Activated naive CD4-positive, alpha-beta T cell (primary cell): ENCODE measurements at places on chromosomes 1 and 21.

DNA sequence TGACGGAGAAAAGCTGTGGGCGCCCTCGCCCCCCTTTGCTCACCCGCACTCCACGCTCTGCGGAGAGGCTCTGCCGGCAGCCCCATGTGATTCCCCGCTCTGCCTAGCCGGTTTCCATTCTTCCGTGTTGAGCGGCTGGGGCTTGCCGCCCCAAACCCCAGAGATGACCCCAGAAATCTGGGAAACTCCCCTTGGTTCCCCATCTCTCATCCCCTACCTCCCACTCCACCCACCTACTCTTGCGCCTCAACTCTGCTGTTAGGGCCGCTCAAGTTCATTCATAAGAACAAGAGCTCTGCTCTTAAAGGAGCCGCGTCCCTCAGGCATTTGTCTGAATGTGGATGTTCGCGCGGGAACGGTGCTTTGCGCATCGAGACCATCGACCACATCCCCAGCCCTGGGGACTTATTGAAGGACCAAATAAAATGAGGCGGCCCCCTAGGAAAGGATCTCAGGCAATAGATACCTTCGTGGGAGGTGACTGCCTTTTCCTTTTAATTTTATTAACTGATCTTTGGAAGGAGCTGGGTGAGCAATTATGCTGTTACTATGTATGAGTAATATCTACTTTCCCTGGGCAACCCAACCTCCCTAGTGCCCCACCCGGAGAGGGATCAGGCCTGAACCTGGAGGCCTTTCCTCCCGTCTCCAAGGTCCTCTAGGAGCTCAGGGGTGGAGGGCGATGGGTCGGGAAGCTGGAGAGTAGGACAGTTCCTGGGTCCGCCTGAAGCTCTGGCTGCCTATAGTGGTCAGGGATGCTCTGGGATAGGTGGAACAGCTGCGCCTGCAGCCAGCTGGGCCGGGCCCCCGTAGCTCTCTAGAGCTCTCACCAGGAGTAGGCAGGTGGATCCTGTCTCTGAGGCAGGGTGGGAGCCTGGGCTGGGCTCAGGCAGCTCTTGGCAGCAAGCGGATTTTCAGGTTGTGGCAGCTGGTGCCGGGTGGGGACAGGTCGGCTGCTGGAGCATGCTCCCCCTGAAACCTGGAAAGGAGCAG is 898 bp downstream of the MFSD2A start:
- DNase-seq, result no peak

- DNase-seq, result no peak
Measured at GRCh38 chr1:37951041-37951782, 4.4 kb upstream of the INPP5B start.

DNA sequence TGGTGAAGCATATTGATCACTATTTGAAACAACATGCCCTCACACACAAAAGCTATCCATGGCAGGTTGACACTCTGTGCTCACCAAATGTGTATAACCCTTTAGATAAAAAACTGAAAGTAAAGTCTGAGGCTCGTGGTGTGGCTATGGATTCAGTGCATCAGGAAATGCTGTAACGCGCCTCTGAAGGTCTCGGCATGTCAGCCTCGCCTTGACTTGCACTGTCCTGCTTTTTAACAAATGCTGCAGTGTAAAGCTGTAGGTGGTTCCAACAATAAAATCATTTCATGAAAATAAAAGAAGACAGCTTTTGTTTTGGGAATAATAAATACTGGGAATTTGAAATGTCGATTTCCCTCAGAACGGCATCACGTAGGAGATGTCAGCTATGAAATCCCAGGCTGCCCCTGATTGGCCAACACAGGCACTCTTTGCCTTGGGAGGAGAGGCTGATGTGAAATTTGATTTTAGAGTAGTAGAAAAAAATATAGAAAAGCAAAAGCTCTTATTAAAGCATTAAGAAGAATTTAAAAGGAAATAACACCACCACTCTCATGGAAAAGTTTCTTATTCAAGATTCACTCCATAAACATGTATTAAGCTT is 168.2 kb downstream of the DSCAM start:
- no peak for DNase-seq

- no peak for DNase-seq
Measured at GRCh38 chr1:63874278-63874880, 100.6 kb downstream of the ROR1 start.

GRCh38 chr1:183941001-183941400 is 96.5 kb downstream of the COLGALT2 start:
- DNase-seq, result no peak

DNA sequence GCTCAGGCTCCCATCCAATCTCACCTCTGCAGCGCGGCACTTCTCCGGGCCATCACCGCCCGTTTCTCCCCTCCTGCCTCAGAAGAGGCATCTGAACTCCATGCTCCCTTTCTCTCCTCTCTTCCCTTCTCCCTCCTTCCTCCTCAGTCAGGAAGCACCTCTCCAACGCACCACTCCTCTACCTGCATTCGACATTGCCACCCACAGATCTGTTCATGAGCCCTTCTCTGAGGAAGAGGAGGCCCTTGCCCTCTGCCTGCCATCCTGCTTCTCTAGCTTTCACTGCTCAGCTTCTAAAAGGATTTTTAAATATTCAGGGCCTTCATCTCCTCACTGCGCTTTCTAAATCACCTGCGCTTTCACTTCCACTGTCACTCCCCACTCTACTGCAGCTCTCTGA is 120.0 kb downstream of the KIAA0319L start:
- no peak for DNase-seq

DNA sequence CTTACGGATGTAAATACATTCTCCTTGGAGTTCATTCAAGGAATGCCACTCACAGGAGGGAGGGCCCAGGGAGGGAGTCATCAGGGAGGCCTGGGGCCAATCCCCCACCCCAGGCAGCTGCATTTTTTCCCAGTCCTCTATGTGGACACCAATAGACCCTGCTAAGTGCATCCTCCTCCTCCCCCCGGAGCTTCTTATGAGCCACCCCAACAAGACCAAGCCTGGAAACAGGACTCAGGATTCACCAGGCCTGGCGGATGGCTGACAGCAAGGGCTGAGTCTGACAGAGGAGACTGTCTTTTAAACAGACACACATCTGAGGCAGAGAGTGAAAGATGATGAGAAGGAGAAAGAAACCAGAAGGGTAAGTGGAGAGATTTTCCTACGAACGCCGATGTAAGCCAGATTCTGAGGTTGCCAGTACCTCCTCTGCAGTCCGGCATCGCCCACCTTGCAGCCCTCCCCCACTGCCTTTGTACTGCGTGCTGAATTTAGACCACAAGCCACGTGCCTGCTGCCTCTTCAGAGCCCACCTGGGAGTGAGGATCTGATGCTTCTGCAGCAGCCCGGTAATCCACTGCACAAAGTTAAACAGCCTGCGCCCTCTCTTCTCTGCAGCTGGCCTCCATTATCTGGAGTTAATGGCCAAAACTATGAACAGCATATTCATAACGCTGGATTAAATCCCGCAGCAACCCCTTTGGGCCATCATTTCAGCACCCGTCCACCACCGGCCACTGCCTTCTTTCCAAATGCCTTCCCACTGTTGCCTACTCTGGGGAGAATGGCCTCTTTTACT is 17.6 kb upstream of the SFPQ start:
- no peak for DNase-seq

DNA sequence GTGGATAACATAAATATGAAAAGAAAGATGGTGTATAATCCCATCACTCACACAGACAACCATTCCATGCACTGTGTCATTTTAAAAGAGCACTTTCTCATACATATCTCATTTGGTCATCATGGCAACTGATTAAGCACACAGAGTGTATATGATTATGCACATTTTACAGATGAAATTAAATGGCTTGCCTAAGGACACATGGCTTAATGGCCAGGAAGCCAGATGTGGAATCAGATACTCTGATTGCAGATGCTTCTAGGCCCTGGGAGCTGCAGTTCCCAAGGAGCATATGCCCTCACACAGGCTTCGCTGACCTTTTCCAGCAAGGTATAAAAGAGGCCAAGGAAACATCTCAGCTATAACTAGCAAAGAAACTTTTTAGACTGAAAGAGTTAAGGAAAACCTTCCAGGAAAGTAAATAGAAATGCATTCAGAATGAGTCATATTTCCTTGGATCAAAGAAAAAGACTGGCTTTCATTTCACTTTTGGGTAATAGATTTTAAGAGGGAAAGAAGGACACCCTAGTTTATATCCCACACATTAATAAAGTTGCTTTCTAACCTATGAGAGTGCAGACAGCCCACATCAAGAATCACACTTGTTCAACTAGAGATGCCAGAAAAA is 19.6 kb upstream of the FAM89A start:
- DNase-seq, result no peak

GRCh38 chr1:41790351-41790750 is 128.4 kb downstream of the HIVEP3 start:
- DNase-seq, result no peak

- DNase-seq, result no peak
Measured at GRCh38 chr1:179820226-179820970, 57.2 kb downstream of the TOR1AIP2 start.

DNA sequence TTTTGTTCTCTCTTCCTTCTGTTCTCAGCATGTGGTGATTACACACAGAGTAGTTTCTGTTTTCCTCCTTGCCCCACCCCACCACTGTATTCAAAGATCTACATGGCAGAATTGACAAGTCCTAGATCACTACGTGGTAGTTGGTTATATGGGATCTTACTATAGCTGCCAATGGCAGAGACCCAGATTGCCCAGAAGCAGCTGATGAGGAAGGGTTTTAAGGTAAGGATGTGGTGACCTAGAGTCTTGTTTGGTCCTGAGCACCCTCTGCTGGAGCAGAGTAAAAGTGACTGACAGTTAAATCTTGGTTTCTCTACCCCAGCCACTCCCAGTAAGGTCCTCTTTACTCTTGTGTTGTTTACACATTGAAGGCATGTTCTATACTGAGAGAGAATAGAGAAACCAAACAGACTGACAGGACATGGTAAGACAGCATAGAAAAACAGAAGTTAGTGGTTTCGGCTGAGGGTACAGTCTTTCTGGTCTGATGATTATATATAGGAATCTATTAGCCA is 22.8 kb upstream of the STRIP1 start:
- no peak for DNase-seq

DNA sequence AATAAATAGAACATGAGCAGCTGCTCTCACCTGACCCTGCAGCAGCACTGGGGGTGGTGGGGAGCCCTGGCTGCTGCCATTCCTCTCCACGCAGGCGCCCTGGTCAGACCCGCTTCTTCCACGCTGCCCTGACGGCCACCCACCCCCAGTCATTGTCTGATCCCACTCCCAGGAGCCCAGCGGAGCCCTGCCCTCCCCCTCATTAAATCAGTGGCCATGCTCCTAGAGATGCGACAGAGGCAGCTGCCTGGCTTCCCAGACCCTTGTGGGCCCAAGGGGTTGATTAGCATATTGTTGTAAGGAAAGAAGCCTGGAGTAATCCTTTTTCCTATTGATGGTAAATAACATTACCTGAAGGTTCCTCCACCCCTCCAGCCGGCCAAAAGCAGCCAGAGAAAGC is 301.5 kb downstream of the RRAGC start:
- DNase-seq, result no peak

DNA sequence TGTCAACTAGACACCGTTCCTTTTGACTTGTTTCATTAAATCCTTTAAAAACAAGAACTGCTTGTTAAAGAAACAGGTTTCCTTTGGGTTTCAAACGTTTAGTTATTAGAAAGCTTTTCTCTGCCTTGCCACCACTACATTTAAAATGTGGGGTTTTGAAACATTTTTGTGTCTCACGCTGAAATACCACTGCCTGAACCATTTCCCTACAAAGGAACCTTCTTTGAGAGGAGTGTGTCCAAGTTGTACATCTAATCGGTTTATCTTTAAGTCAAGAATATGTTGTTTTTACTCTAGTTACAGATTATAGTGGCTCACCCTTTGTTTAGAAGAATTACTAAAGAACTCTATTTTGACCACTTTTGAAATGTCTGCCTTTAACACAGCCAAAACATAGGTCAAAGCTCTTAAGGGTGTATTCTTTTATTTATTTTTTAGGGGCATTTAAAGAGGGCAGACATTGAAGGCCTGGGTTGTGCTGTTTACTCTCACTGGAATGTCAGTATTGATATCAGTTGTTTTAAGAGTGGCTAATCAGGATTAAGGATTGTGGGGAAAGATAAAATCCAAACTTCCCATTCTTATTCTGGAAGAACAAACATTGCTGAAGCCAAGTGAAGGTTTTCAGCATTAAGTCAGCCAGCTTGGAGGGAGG is 143.4 kb downstream of the GALNT2 start:
- DNase-seq, result no peak

DNA sequence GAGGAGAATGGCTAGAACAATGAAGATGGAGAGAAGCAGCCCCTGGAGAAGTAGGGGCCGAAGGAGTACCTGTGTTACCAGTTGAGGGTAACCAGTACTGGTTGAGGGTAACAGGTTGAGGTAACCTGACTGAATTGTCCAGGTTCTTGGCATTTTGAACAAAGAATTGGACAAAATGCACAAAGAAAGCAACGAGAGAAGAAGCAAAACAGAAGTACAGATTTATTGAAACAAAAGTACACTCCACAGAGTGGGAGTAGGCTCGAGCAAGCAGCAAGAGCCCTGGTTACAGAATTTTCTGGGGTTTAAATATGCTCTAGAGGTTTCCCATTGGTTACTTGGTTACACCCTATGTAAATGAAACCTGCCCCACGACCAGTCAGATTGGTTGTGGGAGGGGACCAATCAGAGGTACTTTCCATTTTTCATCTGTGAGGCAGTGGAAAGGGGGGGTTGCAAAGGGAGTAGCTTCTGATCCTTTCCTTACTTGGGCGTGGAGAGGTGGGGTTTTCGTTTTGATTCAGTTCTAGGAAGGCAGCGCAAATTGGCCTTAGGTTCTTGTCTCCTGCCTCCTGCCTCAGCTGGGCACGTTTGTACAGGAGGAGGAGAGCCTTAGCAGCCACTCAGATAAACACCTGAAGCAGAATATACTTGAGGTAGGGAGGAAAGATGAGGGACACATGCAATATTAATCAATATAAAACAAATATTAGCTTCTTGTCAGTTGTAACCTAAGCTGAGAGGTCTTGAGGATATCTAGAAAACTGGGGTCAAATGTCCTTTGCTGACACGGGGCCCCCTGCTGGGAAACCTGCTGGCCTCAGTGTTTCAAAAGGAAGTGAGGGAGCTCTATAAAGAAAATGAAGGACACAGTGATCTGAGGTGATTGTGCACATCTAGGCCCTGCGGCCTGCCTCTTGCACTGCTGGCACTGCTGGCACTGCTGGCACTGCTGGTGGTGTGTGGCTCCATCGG is 14.3 kb upstream of the LSM10 start:
- DNase-seq, result no peak
